Stimulated activated effector memory CD8-positive, alpha-beta T cell treated with anti-CD3 and anti-CD28 coated beads, Interleukin-12 subunit alpha, Interleukin-12 subunit beta, amount 100 ng/mL, for 72 hours (primary cell): ENCODE measurements at places on chromosomes 7 and 10.

DNA sequence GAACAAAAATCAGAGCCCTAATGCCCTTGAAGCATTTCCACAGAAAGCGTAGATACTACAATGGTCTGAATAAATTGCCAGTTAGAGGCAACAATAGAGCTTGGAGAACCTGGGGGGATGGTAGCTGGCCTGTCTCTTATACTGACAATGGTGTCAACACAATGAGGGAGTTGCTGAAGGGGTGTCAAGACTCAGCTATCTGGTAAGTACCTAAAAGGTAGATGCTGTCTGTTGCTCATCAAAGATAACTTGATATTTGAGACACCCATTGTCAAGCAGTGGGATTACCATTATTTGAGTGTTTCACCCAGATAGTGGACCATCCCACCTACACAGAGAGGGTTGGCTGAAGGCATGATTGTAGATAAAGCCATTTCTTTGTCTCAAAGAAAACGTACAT lies 72.8 kb downstream of the PDE1C start:
- no peak for DNase-seq

GRCh38 chr10:109887243-109887642 lies 36.1 kb downstream of the XPNPEP1 start:
- DNase-seq = no peak

DNA sequence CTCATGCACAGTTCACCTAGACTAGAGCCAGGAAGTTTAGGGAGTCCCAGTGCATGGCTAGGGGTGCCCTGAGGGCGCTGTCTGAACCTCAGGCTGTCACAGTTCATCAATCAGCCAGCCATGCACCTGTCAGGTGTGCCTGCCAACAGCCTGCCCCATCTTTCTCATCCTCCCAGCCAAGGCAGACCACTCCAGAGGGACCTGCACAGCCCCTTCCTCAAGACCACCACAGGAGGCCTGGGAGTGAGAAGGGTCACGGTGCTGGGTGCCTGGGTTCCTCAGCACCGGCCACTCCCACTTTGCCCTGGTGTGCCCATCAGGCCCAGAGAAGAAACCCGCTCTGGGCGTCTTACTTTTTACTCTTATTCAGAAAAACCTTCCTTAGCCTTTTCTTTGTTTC lies 8.4 kb downstream of the ATP6V1F start:
- DNase-seq = no peak

GRCh38 chr10:67784474-67784873 lies 53.5 kb downstream of the DNAJC12 start:
- DNase-seq = no peak

DNA sequence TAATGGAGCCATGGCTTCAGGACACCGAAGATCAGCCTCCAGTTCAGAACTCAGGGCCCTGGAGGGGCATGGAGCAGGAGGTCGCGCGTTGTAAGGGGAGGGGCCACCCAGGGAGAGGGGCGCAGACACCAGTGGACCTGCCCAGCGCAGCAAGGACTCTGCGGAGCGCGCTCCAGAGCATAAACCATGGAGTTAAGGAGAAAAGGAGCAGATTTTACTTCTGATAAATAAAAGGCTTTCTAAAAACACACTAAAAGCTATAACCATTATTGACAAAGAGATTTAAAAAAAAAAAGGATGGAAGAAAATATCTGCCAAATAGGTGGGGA lies 10.5 kb downstream of the CALY start:
- no peak for DNase-seq

GRCh38 chr10:132878091-132878729 lies 64.2 kb downstream of the CFAP46 start:
- DNase-seq = no peak

DNA sequence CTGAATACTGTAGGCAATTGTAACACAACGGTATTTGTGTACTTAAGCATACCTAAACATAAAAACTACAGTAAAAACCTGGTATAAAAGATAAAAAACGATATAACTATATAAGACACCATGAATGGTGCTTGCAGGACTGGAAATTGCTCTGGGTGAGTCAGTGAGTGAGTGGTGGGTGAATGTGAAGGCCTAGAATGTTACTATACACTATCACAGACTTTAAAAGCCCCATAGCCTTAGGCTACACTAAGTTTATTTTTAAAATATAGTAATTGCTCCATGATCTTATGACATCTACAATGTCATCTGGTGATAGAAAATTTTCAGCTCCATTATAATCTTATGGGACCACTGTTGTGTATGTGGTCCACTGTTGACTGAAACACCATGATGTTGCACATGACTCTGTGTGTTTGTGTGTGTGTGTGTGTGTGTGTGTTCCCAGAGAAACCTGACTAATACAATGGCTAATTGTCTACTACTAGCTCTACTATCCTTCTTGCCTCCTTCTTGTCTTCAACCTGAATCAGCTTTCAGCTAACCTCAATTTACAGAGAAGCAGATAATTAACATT lies 27.6 kb upstream of the PRPF18 start:
- no peak for DNase-seq

GRCh38 chr10:44393051-44393630 lies 8.2 kb upstream of the CXCL12 start:
- DNase-seq = peak; percentile 32

DNA sequence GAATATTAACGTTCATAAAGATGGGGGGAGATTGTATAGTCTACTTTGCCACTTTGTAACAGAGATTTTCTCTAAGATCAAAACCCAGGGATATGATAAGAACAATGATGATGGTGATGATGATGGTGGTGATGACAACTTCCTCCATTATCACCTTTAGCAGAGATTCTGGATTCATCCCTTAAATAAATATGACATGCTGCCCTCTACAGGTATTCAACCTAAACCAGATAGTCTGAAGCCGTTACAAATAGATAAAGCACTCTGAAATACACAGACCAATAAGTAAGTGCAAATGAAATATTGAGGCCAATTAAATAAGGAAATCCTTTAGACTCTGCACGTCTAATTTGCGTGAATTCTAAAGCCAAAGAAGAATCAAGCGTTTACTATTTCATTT lies 211.5 kb downstream of the CREB5 start:
- no peak for DNase-seq

DNA sequence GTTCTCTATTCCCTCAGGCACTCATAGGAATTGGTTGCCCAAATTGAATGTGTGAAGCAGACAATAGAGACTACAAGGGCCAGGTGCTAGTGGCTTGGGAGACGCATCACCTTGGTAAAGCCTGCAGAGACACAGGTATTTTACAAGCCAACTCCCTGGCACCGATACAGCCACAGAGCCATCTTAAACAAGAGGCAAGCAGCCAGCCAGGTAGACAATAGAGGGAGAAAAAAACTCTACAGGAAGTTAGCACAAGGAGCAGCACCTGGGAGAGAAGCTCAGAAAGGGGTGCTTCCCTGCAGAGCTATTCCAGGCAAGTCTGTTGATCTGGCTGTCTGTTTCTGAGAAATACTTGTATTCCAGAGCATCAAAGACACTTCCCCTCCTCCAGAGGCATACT lies 43.0 kb upstream of the CDK1 start:
- DNase-seq = no peak

DNA sequence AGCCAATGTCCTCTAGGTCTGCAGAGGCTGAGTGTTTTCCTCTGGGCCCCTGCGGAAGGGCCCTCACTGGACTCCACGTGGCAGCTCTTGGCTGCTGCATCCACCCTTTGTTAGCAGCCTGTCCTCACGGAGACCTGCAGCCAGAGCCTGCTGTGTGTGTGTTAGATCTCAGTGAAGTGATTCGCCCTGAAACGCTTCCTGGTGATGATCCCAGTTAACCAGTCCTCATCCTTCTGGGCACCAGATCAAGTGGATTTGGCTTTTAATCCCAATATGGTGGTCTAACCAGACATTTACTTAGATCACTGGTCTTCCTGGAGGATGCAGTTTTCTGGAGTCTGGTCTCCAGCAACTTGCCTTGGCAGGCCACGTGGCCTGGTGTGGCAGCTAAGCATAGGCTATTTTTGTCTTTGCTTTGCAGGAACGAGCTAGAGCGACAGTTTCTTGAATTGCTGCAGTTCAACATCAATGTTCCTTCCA lies 39.5 kb upstream of the GJD4 start:
- no peak for DNase-seq

DNA sequence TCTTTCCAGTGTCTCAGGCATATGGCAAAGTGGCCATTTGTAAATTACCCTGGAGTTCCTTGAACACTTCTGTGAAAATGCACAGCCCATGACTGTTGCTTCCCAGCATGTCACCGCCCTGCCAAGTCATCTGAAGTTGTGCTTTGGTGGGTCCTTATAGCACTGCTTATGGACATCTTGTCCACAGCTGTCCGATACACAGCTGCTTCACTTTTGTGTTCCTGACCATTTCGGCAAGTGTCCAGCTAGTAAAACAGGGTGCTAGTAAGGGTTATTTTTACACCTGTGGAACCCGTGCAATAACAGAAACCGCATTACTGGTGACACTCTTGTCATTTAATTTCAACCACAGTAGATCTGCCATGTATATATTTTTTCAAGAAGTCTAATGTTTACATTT lies 29.7 kb downstream of the PIP4K2A start:
- DNase-seq = peak; percentile 50

DNA sequence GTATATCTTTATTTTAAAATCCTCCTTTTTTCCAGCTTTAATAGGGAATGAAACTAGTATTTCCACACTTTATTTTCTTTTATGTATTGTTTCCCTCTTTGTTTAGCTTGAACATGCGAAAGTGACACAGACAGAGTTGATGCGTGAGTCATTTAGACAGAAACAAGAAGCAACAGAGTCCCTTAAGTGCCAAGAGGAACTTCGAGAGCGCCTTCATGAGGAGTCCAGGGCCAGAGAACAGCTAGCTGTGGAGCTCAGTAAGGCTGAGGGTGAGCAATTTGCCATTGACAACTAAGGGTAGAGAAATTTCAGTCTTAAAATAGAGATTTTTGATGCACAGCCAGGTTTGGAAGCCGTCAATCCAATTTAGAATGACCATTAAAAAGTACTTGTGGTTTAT lies 73.1 kb downstream of the CYP51A1 start:
- no peak for DNase-seq

- no peak for DNase-seq
Measured at GRCh38 chr10:46317889-46318288, 31.1 kb downstream of the ANTXRL start.

DNA sequence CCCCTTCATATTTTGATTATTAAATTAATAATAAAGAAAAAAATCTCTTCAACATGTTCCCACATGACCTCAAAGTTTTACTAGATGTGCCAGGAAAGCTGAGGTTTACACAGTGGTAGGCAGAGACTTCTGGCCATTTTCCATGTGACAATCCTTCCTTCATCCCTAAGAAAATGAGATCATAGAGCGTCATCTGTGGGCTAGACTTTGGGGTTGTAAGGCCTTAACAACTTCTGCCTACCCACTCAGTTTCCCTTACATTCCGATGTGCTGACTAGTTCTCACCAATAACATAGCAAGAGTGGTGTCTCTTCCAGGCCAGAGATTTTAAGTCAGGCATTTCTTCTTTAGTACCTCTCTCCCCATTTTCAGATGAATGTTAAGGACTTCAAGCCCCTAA lies 171.1 kb upstream of the PHF14 start:
- no peak for DNase-seq

DNA sequence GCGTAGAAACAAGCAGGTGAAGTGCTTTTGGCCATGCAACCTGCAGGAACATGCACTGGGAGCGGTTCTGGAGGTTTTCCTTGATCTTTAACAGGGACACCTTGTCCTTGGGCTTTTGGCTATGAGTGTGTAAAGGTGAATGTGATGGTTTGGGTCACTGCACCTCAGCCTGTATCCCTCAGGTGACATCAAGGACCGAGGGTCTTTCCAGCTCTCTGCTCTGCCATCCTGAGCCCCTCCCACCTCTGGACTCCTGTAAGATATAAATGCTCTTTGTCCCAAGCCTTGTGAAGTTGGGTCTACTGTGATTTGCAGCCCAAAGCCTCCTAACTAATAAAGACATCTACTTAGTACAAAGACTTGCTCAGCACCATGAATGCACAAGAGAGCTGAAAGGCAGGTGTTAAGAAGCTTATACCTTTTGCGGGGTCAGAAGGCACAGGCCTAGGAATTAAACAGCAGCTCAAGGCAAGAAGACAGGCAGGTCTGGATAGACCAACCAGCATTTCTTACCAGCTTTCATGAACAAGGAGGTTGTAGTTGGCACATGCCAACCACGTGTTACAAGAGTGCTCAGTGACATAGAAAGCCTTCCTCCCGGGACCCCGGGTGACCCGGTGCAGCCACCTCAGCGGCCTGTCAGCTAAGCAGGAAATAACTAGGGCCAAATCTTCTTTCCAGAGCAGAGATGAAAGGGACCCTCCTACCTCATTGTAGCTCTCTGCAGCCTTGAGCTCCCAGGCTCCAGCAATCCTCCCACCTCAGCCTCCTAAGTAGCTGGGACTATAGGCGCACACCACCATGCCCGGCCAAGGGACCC lies 89.9 kb downstream of the CARD11 start:
- DNase-seq = no peak

DNA sequence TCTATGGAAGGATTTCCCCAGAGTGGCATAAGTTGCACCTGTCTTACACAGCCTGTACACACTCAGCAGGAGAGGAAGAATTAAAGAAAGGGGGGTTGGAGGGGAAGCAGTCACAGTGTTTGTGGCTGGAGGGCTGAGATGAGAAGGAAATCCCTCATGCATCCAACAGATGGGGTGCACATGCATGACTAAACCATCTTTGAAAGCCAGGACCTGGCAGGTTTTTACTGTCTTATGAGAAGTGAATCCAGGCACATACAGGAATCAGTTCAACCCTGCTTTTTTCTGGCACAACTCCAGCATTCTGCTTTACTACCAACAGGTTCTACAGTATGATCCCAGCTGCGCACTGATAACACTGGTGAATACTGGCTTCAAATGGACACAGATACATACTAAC lies 107.7 kb downstream of the CACNA2D1 start:
- DNase-seq = no peak

- no peak for DNase-seq
Measured at GRCh38 chr7:76149847-76150691, 51.6 kb upstream of the SRRM3 start.

DNA sequence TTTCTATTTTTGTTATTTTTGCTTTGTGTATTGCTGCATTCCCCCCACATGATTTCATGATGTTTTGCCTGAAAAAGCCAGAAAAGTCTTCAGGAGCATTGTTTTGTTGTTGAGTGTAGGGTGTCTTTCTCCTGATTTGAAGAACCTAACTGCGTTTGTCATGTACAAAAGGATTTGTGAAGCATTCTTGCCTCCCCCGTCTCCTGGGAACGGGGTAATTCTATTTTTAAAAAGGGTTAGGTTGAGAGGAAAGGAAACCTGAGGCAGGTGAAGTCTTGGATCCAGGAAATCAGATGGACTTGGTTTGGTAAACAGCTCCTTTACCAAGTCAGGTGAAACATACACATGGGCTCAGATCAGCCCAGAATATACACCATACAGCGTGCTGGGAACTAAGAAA lies 26.0 kb upstream of the BTBD16 start:
- DNase-seq = no peak

DNA sequence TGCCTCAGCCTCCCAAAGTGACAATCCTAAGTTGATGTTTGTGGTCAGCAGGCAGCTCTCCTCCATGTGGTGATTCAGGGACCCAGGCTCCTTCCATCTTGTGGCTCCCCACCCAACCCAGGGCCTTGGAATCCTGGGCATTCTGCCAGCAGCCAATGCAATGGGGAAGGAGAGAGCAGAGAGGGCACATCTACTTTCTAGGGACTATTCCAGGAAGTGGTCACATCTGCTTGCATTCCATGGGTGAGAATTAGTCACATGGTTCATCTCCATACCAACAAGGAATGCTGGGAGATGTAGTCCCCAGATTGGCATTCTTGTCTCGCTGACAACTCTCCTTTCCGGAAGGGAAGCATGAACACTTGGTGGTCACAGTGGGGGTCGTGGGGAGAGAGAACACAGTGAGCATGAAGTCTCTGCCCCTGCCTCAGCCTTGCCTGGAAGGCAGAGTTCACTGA lies 9.9 kb upstream of the SRRM3 start:
- DNase-seq = no peak
